ENCODE measurements at places on chromosomes 4 and X. TPM values are rescaled to one million over a fixed set of nuclear protein-coding genes. Genes with fewer than 3 reads are reported as not detected.

GRIPAP1 gene
- 87.3 TPM for total RNA-seq

TNMD gene
- total RNA-seq: not detected

GATA1 gene
- total RNA-seq: not detected

TSPAN7 gene
- total RNA-seq: not detected

PNMA3 gene
- 0.90 TPM for total RNA-seq

CT45A10 gene
- not detected for total RNA-seq

EMCN gene
- total RNA-seq: not detected

- DNase-seq: no peak
Observed at GRCh38 chrX:132266583-132267355, 47.5 kb upstream of the RAP2C start.

GRCh38 chr4:2697995-2698414 lies 58.1 kb downstream of the TNIP2 start:
- DNase-seq: no peak

DNA sequence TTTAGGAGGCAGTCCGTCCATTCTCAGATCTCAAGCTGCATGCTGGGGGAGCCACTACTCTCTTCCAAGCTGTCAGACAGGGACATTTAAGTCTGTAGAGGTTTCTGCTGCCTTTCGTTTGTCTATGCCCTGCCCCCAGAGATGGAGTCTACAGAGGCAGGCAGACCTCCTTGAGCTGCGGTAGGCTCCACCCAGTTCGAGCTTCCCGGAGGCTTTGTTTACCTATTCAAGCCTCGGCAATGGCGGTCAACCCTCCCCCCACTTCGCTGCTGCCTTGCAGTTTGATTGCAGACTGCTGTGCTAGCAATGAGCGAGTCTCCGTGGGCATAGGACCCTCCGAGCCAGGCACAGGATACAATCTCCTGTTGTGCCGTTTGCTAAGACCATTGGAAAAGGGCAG lies 10.7 kb upstream of the ADH5 start:
- DNase-seq: no peak

GRCh38 chrX:131084145-131084544 lies 26.0 kb downstream of the ARHGAP36 start:
- no peak for DNase-seq

GRCh38 chr4:95048296-95048695 lies 290.5 kb downstream of the BMPR1B start:
- no peak for DNase-seq

DNA sequence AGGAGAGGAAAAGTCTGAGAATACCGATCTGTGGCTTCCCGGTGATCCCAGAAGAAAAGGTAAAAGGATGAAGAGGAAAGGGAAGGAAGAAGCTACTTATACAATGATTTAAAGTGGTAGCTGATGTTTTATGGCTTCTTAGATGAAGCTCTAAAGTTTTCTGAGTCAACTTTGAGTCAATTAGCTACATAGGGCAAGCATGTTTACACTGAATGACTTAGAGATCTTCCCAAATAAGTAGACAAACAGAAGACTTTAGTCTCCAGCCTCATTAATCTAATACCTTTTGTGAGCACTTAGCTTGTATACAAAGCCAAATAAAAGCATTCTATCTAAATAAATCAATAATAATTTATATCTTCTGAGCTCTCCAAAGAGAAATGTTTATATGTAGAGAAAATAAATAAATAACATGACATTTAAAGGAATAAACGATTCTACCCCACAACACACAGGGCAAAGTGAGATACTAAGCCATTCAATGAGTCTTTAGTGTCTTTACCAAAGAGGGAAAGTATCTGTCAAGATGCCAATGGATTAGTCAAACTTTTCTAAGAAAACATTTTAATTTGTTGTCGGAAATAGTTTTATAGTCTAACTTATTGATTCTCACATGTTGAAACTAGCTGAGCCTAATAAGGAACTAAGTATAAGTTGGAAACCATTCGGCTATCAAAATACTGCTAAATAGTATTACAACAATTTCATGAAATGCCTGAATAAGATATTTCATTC lies 46.0 kb upstream of the TMEM184C start:
- no peak for DNase-seq

- no peak for DNase-seq
Observed at GRCh38 chrX:7680181-7680580, 162.8 kb upstream of the VCX start.

- no peak for DNase-seq
Observed at GRCh38 chrX:10660171-10660570, 39.8 kb upstream of the MID1 start.

DNA sequence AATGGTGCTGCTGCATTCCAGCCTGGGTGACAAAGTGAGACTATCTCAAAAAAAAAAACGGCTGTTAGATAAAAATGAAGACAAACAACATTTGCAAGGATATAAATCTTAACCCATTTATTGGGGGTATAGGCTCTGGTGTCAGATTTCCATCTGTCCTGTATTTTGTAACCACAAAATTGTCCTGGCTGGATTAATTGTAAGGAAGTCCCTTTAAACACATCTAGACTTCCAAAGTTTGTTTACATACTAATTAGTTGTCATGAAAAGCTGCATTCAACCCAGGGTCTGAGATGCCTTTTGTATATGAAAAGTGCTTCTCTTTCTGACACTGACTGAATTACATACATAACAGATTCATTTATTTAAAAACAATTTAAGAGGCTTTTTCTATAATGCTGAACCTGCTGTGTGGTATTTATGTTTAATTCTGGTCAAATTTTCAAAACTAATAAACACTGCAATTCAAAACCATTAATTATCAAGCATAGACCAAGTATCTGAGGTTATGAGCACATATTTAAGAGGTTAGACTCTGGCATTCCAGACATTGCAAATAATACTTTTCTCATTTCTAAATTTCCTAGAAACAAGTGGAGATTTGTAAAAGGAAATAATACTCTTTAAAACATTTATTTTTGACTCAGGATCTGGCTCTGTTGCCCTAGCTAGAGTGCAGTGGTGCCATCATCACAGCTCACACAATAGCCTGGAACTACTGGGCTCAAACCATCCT lies 17.5 kb upstream of the UGDH start:
- DNase-seq: no peak

- no peak for DNase-seq
Observed at GRCh38 chr4:90904021-90904420, 776.8 kb downstream of the CCSER1 start.

DNA sequence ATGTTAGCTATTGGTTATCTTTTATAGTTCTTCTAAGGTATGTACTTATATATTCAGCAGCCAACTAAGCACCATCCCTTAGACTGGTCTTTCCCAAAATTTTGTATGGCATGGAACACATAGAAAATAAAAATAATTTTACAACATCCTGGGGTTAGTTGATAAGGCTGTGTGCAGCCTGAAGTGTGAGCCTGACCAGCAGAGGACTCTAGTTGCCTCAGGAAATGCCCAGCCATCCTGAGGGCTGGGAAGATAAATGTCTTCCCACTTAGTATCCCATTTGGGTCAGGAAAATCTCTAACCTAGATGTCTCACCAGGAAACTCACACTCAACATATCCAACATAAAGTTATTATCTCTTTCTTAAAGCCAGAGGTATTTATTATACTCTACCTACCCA lies 251.4 kb upstream of the POF1B start:
- DNase-seq: no peak

DNA sequence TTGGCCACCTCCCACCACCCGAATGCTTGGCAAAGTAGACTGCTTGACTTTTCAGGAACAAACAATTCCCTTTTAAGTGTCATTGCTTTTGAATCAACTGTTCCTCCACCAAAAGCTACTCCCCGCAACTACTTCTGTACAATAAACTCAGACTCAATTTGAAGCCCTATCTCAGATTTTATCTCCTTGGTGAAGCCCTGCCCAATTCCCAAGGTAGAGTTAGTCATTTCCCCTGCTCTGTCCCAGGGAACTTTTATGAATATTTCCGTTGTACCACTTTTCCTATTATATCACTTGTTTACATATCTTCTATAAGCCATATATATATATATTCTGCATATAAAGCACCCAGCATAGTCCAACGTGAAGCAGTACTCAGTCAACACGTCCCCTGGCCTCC lies 102.8 kb downstream of the C4orf51 start:
- DNase-seq: no peak

DNA sequence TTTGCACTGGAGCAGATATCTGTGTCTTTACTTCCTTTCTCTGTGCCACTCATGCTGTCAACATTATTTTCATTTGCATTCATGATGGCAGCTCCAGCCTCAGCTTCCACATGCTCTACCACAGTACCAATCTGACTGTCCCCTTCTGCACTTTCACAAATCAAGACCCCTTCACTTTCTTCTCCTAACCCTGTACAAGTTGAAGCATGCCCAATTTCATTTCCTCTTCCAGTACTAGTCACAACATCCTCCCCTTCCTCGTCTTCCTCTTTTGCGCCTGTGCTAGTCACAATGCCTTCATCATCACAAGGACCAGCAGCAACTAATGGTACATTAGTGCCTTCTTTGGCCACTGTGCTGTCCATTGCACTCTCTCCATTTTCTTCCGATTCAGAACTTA lies 26.5 kb downstream of the BOD1L1 start:
- DNase-seq: no peak

GRCh38 chrX:44953734-44954502 lies 80.9 kb downstream of the KDM6A start:
- DNase-seq: no peak

DNA sequence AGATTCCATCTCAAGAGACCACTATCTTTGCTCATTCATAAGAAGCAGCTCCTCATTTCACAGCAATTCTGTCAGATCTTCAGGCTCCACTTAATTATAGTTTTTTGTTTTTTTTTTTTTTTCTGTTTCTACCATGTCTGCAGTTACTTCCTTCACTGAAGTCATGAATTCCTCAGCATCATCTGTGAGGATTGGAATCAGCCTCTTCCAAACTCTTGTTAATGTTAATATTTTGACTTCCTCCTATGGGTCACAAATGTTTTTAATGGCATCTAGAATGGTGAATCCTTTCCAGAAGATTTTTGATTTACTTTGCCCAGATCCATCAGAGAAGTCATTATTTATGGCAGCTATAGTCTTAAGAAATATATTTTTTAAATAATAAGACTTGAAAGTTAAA lies 53.1 kb downstream of the BMP2K start:
- no peak for DNase-seq

DNA sequence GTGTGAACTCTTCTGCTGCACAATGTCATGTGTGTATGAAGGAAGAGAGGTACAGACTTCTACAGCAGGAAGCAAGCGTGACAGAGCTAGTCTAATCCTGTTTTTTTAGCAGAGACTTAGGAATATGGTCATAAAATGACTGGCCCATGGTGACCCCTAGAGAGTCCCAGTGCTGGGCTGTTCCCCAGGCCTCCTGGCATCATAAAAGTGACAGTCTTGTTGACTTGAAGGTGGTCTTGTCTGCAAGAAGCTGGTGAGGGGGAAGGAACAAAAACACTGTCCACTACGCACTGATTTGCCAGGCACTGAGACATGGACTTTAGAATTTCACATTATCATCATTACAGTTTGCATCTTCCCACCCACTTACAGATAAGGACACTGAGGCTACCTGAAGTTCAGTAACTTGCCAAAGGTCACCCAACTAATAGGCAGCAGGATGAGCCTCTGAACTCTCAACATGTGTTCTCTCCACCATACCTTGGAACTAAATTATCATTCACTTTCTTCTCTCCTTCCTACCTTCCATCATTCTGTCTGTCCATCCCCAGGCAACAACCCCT lies 63.0 kb downstream of the HADH start:
- DNase-seq: no peak

DNA sequence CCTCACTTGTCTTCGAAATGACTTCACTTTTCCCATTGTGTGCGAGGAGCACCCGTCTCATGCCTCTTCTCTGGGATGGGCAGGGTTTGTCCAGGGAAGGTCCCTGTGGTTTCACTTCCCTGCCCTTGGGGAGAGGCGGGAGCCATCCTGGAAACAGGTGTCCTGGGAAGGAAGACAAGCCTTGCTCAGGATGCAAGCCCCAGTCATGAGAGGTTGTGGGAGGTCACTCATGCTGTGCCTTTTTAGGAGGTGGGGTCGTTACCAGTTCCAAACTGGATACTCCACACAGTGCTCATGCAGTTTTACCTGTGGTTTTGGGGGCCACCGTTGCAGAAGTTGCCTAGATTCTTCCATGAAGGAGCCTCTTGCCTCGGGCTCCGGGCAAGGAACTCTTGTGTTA lies 3.8 kb downstream of the RGS12 start:
- DNase-seq: no peak
